Heart right ventricle (tissue), 16 donors: ENCODE measurements at places on chromosomes 7 and 10. TPM values are rescaled to one million over a fixed set of nuclear protein-coding genes. Genes with fewer than 3 reads are reported as not detected.

PON1 gene
- total RNA-seq: not detected

DNA sequence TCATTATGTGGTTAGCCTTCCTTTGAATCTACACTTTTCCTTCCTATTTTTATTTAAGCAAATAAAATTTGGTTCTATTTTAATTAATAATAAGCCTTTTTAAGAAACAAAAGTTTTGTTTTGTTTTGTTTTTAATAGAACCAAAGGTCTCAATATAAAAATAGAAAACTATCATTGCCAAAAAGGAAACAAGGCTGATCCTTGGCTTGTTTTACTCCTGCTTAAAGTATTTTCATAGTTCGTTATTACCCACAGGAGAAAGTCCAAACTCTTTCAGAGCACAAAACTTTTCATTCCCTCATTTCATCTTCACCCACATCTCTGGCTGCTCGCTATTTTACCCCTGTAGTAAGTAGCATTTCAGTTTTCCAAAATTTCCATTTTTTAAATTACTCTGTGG is 374.8 kb downstream of the SEMA3D start:
- no peak for DNase-seq

ADAP1 gene
- total RNA-seq: 14.9 TPM

LRRN3 gene
- total RNA-seq: 16.4 TPM

UCMA gene
- total RNA-seq: not detected

- no peak for DNase-seq
These were observed 7.6 kb downstream of the TMEM184A start for GRCh38 chr7:1548438-1548831.

DNA sequence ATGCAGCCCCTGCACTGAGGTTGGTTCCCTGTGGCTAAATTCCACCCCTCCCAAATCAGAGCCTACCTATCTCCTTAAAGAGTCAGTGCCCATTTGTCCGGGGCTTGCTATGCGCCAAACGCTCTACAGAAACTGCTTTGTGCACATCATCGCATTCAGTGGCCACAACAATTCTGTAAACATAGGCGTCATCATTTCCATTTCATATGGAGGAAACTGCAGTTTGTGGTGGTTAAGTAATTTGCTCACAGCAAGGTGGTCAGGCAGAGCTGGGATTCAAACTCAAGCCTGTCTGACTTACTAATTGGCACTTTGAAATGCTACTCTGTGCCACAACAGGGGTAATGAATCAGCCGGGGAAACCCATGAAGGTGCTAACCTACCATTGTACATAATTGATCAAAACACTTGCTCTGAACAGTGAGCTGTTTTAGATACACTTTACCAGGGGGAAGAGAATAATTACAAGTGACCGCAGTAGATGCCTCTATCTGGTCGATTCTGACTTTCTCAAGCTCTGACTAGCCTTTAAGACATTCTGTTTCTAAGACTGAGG is 775.5 kb downstream of the LRMDA start:
- no peak for DNase-seq

DNA sequence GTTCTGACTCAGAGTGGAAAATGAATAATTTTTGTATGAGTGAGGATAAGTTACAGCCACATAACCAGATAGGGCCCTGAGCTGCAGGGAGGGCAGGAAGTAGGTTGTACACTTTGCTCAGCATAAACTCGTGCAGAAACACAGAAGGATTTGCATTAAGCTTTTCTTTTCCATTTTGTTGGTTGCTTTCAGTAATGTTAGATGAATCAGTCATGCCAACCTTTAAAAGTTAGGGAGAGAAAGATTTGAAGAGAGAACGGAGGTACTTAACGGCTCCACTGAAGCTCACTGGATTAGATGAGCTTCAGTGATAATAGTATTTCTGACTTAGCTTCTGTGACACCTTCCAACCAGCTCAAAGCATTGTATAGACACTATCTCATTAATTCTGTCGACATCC is 348.1 kb downstream of the GATA3 start:
- DNase-seq: no peak
